Fibroblast of lung (primary cell): ENCODE measurements at places on chromosomes 1 and 21.

GRCh38 chr1:5887349-5887970 lies 104.8 kb downstream of the NPHP4 start:
- DNase-seq: no peak

DNA sequence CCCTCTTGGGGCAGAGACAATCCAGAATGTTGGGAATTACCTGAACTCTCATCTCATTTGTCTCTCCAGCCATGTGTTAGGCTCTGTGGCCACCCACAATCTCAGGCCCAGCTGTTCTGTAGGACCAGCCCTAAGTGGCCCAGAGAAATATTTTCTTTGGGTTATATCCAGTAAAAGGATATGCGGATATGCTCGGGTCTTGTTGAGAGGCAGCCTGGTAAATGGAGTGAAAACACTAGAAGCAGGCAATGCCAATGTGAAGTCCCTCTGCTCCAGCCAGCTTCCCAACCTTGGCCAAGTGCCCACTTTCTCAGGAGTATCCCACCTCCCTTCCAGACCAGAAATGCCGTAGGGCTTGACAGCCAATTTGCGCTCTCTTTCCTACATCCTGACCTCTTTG lies 192.2 kb downstream of the ST6GALNAC3 start:
- no peak for DNase-seq

DNA sequence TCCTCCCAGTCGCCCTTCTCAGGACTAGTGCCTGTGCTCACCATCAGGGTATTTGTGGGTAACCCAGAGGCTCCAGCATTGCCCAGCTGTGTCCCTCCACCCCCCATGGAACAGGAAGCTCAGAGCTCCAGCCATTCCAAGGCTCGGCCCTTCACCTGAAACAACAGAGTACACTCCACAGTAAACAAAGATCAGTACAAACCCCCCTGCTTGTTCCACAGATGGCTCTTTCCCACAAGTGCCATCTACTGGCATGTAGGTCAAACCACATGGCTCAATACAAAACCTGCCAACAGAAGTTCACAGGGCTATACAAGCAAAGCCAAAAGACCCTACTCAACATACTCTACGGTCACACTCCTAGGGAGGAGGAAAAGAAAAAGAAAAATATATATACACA lies 258.7 kb downstream of the AGBL4 start:
- no peak for DNase-seq

DNA sequence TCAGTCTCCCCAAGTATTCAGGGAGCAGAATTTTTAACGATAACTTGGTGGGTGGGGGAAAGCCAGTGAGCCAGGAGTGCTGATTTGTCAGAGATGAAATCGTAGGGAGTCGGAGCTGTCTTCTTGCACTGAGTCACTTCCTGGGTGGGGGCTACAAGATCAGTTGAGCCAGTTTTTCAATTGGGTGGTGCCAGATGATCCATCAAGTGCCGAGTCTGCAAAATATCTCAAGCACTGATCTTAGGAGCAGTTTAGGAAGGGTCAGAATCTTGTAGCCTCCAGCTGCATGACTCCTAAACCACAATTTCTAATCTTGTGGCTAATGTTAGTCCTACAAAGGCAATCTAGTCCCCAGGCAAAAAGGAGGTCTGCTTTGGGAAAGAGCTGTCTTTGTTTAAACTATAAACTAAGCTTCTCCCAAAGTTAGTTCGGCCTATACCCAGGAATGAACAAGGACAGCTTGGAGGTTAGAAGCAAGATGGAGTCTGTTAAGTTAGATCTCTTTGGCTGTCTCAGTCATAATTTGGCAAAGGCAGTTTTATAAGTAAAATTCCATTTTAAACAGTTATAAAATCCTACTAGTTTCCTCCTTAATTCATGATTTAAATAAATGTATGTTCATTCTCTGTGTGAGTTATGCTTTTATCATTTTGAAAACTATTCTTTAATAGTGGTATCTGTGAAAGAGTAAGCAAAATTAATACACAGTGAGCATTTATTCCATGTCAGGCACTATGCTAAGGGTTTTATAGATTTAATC lies 51.7 kb downstream of the SLC16A1 start:
- DNase-seq: peak; percentile 94
